ENCODE measurements at places on chromosomes 11 and 22.

DNA sequence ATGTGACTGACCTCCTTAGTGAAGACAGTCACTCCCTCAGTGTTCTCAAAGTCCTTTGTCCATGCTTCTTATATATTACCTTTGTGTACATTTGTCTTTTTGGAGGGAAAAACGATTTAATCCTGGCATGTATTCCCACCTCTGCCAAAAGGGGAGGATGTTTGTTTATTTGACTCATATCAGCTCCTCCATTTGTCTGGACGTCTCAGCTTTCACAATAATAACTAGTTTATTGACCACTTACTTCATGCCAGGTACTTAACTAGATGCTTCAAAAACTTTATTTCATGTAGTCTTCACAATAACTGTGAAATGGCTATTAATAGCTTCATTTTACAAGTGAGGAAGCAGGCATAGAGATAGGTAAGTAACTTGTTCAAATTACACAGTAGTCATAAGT lies 5.3 kb downstream of the TBCEL start:
- DNase-seq, result no peak

DNA sequence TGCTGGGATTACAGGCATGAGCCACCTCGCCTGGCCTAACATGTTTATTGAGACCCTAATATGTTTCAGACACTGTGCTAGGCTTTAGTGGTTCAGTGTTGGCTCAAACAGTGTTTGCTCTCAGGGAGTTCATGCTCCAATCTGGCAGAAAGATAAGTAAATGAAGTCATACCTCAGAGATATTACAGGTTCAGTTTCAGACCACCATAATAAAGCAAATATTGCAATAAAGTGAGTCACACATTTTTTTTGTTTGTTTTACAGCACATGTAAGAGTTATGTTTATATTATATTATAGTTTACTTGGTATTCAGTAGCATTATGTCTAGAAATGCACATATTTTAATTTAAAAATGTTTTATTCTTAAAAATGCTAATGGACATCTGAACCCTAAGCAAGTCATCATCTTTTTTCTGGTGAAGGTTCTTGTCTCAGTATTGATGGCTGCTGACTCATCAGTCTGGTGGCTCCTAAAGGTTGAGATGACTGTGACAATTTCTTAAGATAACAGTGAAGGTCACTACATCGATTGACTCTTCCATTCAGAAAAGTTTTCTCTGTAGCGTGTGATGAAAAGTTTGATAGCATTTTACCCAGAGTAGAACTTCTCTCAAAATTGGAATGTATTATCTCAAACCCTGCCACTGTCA lies 243.0 kb upstream of the ANO5 start:
- DNase-seq, result no peak

GRCh38 chr11:65435411-65435931 lies 12.9 kb downstream of the NEAT1 start:
- DNase-seq, result peak; percentile 39

DNA sequence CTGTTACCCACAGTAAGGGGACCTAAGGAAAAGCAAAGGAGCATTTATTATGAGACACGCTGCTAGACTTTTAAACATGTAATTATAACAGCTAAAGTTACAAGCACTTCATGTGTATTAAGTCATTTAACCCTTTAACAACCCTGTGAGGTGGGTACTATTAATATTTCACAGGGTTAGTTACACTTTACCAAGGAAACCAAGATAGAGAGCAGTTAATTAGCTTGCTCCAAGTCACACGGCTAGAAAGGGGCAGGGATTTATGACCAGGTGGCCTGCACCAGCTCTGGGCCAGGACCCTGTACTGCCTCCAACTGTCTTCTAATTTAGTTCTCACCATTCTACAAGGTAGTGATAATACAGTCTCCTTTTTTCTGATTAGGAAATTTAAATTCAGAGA lies 74.9 kb downstream of the RPL27A start:
- DNase-seq, result no peak

Measured in GM23248 (cell line).